ENCODE measurements at places on chromosomes 16 and 17.
A peak's percentile ranks its signal among the peaks of the same experiment; 100 is the strongest.

DNA sequence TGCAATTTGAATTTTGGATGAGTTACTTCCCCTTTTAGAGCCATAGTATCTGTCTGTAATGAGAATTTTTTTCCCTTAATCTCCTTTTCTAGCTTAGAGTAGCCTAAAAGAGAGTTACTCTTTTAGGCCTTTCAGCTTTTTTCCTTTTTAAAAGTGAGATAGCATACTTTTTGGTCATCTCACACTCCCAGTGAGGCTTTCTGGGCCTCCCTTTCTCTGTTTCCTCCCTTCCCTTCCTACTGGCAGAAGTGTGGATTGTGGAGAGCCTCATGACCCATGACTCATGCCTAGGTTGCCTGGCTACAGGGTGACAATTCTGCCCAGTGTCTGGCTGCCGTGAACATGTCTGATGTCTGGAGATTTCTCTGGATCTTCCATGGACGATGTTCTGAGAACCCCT lies 15.2 kb downstream of the KRT23 start:
- DNase-seq, result peak; percentile 18

GRCh38 chr17:10116267-10116666 lies 82.1 kb downstream of the GAS7 start:
- DNase-seq, result no peak

GRCh38 chr17:80873307-80873951 lies 118.2 kb upstream of the CHMP6 start:
- no peak for DNase-seq

- DNase-seq, result no peak
Measured at GRCh38 chr16:23505671-23506605, 4.4 kb downstream of the GGA2 start.

DNA sequence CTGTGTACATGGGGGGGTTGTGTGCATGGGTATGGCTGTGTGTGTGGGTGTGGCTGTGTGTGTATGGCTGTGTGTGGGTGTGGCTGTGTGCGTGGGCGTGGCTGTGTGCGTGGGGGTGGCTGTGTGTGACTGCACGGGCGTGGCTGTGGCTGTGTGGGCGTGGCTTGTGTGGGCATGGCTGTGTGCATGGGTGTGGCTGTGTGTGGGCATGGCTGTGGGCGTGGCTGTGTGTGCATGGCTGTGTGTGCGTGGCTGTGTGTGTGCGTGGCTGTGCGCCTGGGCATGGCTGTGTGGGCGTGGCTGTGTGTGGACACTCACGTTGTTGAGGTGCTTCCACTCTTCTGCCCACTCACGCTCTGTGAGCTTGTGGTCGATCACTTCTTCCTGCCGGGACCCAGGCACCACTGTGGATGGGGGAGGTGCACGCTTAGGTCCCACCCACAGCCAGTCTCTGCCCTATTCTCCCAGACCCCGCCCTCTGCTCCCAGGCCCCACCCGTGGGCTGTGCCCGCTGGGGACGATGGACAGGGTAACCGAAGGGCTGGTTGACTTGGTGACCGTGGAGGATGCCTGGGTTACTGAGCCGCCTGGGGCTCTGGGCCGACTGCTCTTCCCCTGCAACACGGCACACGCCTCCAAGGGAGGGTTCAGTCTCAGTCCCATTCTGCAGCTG lies 16.0 kb upstream of the PABPN1L start:
- no peak for DNase-seq

DNA sequence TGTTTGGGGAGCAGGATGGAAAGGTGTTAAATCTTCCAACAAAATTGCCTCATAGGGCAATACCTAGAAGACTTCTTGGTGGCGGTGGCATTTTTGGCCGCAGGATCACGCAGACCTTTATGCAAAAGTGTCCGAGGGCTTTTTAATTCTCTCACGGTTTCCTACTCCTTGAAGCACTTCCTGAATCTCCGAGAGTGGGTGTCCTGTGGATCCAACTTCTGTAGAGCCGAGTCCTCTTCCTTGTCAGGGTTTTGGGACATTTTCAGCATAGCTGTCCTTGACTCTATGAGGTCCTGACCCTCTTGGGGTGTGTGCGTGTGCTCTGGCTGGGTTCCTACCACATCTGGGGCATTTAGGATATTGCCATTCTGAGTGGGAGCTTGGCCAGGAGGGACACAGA lies 31.7 kb downstream of the IL21R start:
- DNase-seq, result no peak

- DNase-seq, result no peak
Measured at GRCh38 chr17:45353043-45353442, 36.2 kb upstream of the MAP3K14 start.

DNA sequence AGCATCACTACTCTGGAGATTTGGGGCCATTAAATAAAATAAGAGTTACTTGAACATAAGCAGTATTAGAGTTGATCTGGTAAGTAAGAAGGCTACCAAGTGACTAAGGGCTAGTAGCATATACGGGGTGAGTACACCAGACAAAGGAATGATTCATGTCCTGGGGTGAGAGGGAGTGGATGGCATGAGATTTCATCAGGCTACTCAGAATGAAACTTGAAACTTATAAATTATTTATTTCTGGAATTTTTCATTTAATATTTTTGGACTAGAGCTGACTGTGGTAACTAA lies 2.3 kb downstream of the SLFN5 start:
- DNase-seq, result peak; percentile 92

All from AG09319 (cell line).